ENCODE measurements at places on chromosomes 5 and 9.

GRCh38 chr9:98913705-98914104 lies 30.0 kb upstream of the COL15A1 start:
- no peak for DNase-seq

DNA sequence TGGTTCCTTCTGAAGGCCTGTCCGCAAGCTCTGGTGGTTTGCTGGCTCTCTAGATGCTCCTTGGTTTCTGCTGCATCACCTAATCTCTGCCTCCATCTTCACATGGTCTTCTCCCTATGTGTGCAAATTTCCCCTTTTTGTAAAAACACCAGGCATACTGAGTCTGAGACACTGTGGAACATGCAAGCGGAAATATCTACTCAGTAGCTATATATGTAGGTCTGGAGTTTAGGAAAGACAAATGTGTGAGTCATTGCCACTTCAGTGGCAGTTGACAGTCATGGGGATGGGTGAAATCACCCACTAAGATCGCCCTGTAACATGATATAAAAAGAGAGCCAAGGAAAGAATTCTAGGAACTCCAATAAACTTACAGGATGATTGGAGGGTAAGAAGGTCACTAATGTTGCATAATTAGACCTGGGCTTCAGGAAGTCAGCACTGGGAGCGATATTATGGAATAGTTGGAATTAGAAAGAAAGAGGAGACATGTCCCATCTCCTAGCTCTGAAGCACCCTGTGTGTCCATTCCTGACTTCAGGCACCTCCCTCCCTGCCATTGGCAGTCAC lies 22.7 kb upstream of the UBLCP1 start:
- DNase-seq, result peak; percentile 41

DNA sequence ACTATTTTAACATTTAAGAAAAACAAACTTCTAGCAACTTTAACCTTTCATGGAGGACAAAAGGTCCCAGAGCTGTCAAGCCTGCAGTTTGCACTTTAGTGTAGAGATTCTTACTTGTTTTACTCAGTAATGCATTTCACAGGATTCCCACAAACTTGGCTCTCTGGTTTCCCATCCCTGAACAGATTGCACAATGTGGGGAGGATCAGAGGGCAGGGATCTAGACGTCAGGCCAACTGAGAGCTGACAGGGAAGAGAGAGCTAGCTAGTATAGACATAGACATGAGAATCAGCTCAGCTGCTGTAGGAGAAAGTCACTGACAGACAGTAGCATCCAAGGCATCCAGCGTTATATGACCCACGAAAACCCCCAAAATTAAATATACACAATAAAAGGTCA lies 20.9 kb upstream of the BNIP1 start:
- no peak for DNase-seq

DNA sequence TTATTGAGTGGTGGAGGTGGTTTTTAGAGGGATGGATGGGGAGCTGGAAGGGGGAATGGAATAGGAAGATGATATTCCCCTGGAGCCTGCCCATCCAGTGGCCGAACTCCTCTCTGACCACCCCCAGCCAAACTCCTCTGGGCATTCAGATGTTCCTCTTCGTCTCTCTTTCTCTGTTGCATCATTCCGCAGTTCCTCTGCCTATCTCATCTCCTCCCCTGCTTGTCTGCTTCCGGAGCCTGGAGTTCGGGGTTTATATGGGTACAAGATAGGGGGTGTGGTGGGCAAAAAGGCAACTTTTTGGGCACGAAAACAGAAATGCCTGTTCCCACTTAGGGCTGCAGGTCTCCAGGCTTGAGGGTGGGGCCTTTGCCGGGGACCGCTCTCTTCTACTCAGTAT lies 12.2 kb upstream of the CDK5RAP2 start:
- no peak for DNase-seq

DNA sequence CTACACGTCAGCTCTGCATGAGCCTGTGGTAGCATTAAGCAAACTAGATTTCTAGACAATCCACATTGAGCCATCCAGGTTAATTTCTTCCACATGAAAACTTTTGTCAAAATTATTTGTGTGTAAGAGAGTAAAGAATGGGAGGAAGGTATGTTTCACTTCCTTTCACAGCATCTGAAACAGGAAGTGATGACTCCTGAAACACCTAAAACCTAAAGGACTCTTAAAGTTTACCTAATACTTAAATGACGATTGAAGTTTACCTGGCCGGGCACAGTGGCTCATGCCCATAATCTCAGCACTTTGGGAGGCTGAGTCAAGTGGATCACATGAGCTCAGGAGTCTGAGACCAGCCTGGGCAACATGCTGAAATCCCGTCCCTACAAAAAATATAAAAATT lies 223.8 kb downstream of the CEMIP2 start:
- no peak for DNase-seq

- peak; percentile 40 for DNase-seq
Measured at GRCh38 chr9:123725389-123725788, 204.5 kb downstream of the DENND1A start.

GRCh38 chr5:171872666-171873065 lies 87.0 kb downstream of the SMIM23 start:
- DNase-seq, result no peak

DNA sequence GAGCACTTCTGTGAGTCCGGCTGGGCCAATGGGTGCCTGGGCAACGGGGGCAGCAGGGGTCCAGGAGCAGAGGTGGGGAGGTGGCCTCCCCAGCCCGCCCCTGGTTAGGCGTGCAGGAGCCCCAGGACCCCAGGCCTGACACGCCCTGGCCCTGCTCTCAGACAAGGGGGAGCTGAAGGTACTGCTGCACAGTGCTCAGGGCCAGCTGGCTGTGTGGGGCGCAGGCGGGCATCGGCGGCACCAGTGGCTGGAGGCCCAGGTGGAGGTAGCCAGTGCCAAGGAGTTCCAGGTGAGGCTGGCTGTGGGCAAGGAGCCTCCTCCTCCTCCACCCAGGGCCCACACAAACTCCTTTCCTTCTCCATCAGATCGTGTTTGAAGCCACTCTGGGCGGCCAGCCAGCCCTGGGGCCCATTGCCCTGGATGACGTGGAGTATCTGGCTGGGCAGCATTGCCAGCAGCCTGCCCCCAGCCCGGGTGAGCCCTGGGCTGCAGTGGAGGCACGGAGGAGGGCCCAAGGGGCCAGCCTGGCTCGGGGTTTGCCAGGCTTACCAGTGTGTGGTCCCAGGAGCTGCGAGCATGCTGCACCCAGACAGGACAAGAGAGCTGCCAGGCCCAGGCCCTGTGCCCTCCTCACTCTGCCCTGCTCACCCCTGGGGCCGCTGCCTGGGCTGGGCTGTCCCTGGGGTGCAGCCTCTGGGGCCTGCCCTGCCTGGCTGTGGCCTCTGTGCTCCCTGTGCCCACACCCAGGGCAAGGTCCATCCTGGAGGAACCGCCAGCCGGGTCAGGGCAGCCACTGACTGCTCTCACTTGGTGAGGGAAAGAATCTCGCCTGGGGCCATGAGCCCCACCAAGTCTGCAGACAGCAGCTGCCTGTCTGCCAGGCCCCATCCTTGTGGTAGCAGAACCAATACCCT lies 7.0 kb downstream of the MAMDC4 start:
- peak; percentile 39 for DNase-seq

- no peak for DNase-seq
Measured at GRCh38 chr9:6109986-6110385, 94.6 kb upstream of the RANBP6 start.

- peak; percentile 18 for DNase-seq
Measured at GRCh38 chr9:92438900-92439526, 14.7 kb upstream of the OMD start.

- no peak for DNase-seq
Measured at GRCh38 chr9:109467936-109468335, 30.2 kb downstream of the PTPN3 start.

- DNase-seq, result no peak
Measured at GRCh38 chr9:29806937-29807618, 2233.8 kb upstream of the C9orf72 start.

DNA sequence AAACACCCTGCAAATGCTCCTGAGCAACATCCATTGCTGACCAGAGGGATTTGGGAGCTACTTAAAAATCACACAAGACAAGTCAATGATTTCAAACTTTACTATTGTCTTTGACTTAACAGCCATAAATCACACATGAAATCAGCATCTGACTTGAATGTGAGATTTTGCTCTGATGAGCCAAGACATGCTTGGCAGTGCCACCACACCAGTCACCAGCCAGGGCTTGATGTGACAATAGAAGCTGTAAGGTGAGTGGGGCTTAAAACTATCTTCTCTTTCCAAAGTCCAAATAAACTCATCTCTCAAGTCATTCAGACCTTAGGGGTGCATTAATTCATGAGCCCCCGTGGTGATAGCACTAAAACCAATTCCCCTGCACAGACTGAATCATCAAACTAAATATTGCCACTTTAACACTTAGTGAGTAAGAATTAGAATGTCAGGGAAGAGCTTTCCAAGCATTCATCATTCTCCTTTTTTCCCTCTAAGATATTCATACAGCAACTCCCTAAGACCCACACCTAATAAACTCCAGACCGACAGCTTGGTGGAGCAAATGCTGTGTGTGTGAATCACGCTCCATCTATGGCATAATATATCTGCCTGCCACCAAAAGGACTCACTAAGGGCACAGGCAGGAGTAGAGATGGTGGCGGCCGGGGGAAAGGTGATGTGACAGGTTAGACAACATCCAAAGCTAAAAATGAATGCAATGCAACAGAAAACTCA lies 119.4 kb downstream of the SPOCK1 start:
- no peak for DNase-seq

DNA sequence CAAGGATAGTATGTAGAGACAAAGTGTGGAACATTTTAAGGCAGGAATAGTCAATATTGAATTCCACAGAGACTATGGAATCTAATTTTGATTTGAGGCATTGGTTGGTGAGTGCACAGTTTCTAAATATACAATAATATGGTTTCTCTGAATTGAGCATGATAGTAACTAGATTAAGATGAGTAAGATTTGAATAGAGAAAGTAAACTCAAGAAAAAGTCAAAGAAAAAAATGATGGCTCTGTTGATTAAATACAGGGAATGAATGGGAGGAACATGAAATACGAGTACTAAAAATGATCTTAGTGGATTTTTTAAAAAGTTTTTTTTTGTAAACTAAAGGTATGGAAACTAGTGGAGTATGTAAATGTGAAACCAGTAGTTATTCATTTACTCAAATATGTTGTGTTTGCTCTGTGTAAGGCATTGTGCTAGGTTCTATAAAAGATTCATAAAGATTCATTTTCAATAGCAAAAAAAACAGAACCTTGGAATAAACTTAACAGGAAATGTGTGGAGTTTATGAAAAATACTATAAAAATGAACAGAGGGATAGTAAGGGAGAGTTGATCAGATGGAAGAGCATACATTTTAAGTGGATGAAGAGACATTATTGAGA lies 101.2 kb downstream of the ZCCHC7 start:
- no peak for DNase-seq

GRCh38 chr5:139272471-139273321 lies 20.8 kb upstream of the MATR3 start:
- DNase-seq, result no peak

GRCh38 chr9:109574061-109574882 lies 76.2 kb upstream of the PTPN3 start:
- peak; percentile 62 for DNase-seq

DNA sequence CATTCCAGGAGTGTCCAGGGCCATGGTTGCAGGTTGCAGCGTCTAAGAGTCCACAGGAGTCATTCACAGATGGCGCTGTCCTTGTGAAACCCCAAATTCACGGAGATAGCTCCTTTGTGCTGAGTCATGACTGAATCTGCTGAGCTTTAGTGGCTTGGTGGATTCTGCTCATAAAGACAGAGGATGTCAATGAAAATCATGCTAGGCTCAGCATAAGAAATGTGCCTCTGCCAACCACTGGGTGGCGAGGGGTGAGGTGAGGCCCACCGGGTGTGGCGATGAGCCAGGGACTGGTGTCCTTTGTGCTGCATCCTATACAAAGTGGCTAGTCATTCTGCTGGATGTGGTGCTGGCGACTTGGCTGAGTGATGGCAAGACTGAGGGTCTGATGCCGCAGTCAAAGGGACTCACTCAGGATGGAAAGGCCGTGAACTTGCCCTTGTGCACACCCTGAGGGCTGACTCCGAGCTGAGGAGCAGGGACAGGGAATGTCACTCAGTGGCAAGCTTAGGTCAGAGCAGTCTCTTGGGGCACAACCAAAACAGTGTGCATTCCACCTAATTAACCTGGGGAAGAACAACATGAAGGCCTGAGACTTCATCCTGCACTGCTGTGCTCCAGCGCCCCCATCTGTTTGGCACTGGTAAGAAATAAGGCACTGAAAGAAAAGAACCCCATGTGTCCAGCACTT lies 71.5 kb downstream of the DAP start:
- DNase-seq, result no peak

GRCh38 chr5:41508186-41508585 lies 2.2 kb downstream of the PLCXD3 start:
- DNase-seq, result no peak
